SHP77 (cell line): ENCODE measurements at places on chromosomes 11 and 22.
A peak's percentile ranks its signal among the peaks of the same experiment; 100 is the strongest.

DNA sequence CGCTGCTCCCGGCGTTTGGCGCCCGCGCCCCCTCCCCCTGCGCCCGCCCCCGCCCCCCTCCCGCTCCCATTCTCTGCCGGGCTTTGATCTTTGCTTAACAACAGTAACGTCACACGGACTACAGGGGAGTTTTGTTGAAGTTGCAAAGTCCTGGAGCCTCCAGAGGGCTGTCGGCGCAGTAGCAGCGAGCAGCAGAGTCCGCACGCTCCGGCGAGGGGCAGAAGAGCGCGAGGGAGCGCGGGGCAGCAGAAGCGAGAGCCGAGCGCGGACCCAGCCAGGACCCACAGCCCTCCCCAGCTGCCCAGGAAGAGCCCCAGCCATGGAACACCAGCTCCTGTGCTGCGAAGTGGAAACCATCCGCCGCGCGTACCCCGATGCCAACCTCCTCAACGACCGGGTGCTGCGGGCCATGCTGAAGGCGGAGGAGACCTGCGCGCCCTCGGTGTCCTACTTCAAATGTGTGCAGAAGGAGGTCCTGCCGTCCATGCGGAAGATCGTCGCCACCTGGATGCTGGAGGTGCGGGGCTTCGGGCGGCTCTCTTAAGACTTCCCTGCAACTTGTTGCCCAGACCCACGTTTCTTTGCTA, at the start of gene CCND1:
Gene CCND1, plus strand, starts transcription at position 162 of the 587 bp plus-strand sequence. Its CDS starts 158 bp downstream, at position 320.
- peak; percentile 66 for DNase-seq

DNA sequence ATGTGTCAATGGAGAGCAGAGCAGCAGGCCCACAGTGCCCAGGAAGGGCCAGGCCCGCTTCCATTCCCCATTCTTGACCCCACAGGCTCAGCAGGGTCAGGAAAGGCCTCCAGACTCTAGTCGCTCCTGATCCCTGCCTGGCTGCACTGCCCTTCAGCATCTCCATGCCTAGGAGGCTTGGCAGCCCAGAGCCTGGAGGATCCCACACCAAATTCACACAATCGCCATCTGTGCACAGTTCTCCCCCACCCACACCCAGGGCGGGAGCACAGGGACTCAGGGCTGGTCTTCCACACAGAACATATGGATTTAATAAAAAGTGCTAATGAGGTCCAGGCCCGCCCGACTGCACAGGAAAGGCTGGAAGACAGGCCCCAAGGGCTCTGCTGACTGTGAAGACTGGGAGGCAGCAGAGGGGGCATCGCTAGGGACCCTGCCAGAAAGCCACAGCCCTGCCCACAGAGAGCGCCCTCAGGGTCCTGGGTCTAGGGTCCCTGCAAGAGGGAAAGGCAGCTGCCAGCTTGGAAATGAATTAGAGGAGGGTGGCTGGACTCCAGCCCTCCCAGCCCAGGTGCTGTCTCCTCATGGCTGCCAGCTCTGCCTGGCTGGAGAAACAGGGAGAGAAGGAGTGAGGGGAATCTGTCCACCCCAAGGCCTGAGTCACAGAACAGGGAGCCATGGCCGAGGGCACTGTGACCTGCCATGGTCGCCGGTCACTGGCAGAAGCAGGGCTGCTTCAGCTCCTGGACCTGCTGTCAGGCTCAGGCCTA, 39.7 kb downstream of the DKK3 start:
- DNase-seq: no peak

- no peak for DNase-seq
These were observed 1.7 kb upstream of the RTN4RL2 start for GRCh38 chr11:57458410-57459163.

- DNase-seq: no peak
These were observed 260.2 kb upstream of the NARS2 start for GRCh38 chr11:78834886-78835285.

DNA sequence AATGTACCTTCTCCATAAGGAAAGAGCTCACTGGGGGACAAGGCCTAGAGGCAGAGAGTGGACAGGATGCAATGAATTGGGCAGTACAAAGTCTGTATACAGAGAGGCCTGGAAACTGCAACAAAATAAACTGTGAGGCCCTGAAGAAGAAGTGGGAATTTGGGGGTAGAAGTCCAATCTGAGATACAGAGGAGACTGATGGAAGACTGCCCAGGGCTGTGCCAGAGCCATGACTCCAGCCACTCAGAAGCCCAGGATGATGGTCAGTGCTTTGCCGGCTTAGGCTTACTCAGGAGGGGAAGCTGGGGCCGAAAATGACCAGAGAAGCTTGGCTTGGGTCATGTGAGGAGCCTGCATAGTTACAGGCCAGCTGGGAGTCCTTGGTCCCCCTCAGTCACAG, 5.7 kb downstream of the SAA4 start:
- no peak for DNase-seq

GRCh38 chr11:20631519-20632168, 32.2 kb downstream of the SLC6A5 start:
- no peak for DNase-seq

DNA sequence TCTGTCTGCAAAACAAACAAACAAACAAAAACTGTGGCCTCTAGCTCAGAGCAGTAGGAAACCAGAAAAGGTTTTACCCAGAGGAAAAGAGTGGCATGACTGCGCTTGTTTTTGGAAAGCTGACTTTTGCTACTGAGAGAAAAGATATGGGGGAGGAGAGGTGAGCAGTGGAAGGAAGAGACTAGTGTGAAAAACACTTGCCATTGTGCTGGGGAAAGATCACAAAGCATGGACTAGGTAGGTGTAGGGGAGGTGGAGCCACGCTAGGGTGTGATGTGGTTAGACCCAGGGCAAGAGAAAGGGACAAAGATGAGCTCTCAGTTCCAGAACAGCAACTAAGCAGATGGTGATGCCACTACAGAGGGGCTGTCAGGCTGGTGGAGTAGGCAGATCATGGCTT, 319.2 kb downstream of the LARGE1 start:
- DNase-seq: no peak

GRCh38 chr11:3037040-3037944, 19.9 kb downstream of the CARS1 start:
- DNase-seq: peak; percentile 14

DNA sequence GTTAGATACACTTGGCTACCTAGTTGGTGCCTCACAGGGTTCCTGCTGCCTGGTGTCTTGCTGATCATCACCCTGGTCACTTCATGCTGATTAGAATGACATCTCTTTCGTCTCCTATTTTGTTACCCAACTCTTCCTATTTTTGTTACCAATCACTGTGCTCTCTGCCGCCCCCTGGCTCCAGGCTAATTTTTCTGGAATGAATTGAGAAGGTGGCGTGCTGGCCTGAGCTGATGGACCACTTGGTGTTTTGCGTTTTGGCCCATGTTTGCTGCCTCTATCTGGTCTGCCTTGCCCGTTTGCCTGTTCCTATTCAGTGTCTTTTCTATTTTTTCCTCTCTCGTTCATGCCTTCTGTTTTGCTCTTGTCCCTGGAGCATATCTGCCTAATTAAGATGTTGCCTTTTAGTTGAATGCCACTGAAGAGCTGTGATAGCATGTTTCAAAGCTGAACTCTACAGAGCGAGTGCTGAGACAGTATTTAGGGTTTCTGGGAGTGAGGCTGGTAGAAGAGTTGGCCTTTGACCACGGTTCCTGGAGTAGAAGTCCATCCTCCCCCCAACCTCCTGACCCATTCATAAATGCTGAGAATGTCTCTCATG, 5.9 kb upstream of the ATF4 start:
- DNase-seq: no peak

DNA sequence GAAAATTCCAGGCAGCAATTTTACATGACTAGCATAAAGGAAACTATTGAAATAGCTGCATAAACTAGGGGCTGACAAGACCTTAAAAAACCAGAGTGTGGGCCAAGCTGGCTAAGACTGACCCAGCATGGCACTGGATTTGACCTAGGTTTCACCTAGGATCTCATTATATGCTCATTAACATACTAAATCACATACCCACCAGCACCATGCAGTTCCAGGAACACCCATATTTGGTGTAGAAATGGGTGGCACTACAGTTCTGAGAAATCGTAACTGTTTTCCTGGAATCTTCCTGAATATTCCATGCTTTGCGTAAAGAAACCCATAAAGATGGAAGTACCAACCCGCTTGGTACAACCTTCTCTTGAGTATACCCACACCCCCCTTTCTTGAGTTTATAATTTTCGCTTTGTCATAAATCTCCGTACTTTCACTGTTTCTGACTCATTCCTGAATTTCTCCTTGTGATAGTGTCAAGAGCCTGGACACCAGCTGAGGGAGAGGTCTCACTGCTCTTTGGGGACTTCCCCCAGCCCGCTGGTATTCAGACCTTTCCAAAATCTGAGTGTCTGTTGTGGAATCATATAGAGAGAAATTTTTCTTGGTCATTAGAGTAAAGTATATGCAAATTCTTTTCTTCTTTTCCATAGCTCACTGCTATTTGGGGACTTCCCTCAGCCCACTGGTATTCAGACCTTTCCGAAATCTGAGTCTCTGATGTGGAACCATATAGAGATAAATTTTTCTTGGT, 55.1 kb downstream of the MTMR3 start:
- no peak for DNase-seq

DNA sequence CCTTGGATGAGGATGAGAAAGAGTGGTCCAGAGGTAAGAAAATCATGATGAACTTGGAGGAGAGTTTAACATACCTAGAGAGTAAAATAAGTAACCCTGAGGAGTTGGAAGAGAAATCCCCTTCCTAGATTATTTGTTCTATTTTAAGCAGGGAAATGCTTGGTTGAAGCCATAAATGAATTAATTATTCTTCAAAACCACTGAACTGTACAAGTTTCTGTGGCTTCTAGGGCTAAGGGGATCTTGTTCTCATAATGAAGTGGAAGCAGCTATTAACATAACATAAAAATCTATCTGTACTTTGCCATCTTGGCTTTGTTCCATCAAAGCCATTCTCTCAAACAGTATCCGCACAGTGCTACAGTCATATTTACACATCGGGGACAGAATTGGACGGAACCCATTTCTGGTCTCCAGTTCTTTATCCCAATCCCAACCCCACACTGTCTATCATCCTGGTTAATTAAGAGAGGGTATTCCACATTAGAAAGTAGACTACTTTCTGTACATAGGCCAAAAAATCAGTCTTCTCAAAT, 14.5 kb upstream of the ARHGAP42 start:
- DNase-seq: no peak

DNA sequence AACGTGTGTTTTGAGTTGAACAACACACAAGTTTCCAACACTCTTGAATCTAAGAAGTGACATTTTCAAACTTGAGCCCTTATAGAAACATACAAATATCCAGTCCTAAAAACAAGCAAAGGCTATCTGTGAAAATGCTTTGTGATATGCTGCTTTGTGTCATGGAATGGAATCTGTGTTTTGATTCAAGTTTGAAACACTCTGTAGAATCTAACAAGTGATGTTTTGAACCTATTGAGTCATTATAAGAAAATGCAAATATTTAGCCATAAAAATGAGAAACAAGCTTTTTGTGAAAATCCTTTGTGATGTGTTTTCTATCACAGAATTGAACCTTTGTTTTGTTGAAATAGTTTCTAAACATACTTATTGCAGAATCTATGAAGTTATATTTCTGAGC, 105.7 kb upstream of the VPREB1 start:
- DNase-seq: no peak

- DNase-seq: no peak
These were observed 131.2 kb downstream of the DLG2 start for GRCh38 chr11:85495918-85496317.

GRCh38 chr11:47271961-47272661, 2.2 kb downstream of the MADD start:
- peak; percentile 53 for DNase-seq

- DNase-seq: no peak
These were observed 4.8 kb downstream of the ARHGEF17 start for GRCh38 chr11:73312851-73313327.

GRCh38 chr22:38088629-38089473, 4.9 kb upstream of the SLC16A8 start:
- no peak for DNase-seq

- DNase-seq: no peak
These were observed 74.4 kb downstream of the SLC36A4 start for GRCh38 chr11:93123351-93123898.

GRCh38 chr11:16421826-16422225, 65.5 kb upstream of the SOX6 start:
- DNase-seq: no peak

DNA sequence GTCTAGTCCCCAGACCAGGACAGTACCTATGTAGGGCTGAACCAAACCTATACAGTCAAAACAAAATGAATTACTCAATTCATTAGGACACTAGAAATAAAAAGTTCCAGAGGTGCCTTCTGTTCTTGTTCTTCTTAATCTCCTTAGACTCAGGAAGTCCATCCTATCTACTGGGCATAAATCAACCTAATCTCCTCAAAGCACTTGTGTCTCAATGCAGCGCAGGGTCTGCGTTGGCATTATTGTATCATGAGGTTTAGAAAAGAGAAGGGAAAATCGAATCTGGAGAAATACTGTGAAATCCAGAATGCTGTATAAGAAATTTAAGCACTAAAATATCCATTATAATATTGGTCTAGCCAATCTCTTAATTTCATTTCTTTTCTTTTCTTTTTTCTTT, 2.4 kb upstream of the OR10V1 start:
- DNase-seq: no peak

DNA sequence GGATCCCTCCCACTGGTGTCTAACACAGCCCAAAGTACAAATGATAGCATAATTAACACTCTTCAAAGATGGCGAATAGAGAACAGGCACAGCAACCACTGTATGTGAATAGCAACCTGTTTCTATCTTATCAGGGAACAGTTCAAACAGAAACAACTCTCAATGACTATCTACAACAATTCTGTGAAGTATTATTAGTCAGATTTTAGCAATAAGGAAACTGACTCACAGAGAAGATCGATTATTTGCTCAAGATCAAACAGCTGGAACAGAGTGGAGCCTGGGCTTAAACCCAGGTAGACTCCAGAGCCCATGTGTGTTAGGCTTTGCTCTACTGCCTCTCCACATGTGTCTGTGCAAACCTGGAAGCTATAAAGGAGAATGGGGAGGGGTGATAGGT, 88.7 kb downstream of the C11orf58 start:
- no peak for DNase-seq

GRCh38 chr11:833114-833791, 501 bp downstream of the CD151 start:
- DNase-seq: no peak
